Activated CD4-positive, alpha-beta T cell treated with anti-CD3 and anti-CD28 coated beads, Interleukin-2, amount 50 U/mL, for 4 hours (primary cell): ENCODE measurements at places on chromosomes 7 and 10.

DNA sequence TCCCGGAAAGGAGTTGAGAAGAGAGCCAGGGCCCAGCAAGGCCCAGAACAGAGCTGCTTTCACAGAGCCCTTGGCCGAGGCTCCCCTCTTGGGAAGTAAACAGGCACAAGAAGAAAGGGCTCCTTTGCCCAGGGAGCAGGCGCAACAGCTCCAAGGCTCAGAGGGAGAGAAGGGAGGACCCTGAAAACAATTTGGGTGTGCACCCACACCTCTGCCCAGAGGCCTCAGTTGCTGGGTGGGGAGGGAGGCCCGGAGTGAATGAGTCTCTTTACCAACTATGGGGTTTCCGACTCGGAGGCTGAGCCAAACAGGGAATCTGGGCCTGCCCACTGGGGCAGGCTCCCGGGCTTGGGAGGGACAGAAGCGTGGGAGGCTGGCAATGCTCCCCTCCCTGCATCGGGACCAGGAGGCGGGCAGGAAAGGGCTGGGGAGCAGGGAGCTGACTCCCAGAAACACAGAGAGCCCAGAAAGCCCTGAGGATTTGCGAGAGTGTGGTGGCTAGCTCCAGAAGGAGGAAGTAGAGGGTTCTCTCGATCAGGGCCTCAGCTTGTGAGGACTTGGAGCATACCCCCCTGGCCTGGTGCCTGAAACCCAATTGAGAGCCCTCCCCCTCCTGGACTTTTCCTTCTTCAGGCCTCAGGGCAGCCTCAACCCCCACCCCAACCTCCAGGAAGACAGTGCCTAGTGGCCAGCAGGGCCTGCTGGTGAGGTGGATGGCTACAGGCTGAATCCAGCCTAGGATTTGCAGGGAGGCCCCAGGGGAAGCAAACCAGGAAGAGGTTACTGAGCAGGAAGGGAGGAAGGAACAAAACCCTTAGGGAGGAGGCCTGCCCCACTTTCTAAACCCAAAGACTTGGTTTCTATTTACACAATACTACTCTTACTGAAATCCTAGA, 6.2 kb downstream of the C10orf105 start:
- DNase-seq = peak; percentile 24

GRCh38 chr10:36148207-36148606, 506.1 kb upstream of the FZD8 start:
- DNase-seq = no peak

GRCh38 chr10:79420974-79421688, 24.3 kb downstream of the ZCCHC24 start:
- DNase-seq = no peak

DNA sequence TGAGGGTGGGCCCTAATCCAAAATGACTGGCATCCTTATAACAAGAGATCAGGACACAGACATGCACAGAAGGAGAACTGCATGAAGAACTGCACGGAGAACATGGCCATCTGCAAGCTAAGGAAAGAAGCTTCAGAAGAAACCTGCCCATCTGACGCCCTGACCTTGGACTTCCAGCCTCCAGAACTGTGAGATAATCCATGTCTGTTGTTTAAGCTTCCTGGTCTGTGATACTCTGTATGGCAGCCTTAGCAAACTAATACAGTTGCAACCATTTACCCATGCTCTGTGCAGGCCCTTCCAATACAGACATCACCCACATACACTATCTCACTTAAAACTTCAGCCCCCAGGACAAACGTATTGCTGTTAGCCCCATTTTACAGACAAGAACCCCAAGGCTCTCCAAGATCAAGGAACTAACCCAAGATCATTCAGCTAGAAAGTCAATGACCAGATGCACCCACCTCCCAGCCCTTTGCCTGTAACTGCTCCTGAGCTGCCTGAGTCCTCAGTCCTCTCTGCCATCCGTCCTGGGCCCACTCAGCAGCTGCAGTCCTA, 39.7 kb downstream of the DLG5 start:
- DNase-seq = no peak

DNA sequence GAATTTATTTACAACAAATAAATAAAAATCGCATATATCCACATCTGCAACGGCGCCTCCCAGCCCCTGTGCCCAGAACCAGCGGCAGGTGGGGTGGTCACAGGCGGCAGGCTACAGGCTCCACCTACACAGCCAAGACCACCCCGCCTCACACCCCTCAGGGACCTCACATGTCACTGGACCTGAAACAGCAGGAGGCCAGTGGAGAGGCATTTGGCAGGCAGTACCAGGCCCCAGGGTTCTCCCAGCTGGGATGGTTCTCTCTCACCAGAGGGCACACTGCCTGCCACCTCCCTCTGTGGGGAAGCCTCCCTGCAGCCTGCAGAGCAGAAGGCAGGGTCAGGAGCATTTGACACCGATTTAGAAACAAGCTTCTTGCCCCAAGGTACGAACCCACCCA, 81.5 kb downstream of the MAD1L1 start:
- DNase-seq = no peak

DNA sequence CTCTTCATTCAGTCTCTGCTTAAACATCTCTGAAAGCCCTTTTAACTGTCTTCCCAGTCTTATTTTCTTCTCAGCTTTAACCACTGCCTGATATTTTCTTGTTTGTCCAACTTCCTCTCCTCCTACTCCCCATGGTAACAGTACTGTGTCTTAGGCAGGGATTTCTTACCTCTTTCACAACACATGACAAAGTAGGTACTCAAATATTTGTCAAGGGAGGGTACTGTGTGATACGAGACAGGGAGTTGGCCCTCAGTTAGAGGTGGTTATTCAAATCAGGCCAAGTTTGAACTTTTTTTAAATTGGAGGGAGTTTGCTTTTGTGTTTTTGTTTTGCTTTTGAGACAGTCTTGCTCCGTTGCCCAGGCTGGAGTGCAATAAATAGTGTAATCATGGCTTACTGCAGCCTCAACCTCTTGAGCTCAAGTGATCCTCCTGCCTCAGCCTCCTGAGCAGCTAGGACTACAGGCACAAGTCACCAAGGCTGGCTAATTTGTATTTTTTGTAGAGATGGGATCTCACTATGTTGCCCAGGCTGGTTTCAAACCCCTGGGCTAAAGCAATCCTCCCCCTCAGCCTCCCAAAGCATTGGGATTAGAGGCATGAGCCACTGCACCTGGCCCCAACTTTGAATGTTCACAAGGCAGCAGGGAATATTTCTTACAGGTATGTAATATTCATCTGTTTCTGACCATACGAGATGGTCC, 2.5 kb upstream of the KPNA7 start:
- no peak for DNase-seq

GRCh38 chr7:11478882-11479281, 353.1 kb downstream of the THSD7A start:
- no peak for DNase-seq

GRCh38 chr7:55464422-55464821, 99.3 kb downstream of the LANCL2 start:
- no peak for DNase-seq

- DNase-seq = no peak
Measured at GRCh38 chr7:88116235-88116795, 103.5 kb downstream of the SRI start.

GRCh38 chr7:78368771-78369170, 570.2 kb downstream of the PHTF2 start:
- no peak for DNase-seq

- no peak for DNase-seq
Measured at GRCh38 chr7:2281541-2281940, 32.7 kb downstream of the SNX8 start.

- DNase-seq = no peak
Measured at GRCh38 chr7:140688341-140688740, 8.2 kb upstream of the NDUFB2 start.

DNA sequence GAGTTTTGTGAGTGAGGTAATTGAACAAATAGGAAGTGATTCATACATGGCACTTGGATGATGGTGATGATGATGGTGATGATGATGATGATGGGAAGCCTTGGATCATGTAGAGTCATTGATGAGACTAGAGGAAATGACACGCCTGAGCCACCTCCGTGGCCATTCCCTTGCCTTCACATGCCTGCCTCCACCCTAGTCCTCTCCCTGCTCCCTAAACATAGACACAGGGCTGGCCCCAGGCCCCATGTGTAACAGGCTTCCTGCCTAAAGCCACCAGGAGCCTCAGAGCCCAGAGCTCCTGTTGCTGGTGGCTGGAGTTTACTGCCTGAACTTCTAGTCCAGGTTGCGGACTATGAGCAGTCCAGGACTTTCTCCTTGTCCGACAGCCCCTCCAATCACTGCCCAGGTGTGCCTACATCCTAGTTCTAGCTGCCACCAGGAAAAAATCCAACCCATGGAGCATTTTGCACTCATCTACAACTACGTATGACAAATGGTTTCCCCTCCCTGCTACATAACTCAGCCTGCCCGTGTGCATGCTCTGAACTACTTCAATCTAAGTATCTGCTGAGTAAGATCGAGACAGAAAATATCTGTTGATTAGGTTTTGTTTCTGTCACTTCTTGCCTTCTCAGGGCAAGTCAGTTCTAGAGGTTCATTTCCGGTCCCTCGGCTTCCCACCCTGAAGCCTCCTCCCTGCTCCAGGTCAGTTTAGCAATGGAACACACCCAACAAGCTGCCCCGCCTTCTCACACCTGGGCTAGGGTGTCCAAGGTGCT, 35.5 kb upstream of the KDM7A start:
- no peak for DNase-seq

DNA sequence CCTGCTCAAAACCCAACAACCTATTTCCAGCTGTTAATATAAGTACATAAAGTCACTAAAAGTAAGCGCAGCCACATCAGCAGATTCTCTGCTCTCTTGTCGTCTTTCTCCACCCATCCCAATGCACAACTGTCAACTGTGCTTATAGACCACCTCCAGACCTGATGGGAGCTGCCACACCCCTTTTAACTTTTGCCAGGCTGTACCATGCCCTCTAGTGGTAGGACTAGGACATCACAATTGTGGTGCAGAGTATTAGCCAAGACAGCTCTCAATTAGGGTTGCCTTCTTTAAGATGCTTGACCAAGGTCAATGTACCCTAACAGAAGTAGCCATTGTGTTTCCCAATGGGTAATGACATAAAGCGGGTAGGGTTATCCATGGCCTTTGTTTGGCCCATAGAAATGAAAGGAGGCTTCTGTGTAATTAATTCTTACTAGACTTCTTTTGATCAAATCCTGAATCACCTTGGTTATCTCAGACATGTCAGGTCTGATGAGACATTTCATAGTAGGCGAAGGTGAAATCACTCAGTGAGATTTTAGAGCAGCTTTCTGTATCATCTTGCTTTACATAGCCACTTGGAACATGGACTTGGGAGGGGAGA, 68.1 kb downstream of the SCRN1 start:
- DNase-seq = no peak

GRCh38 chr10:132610071-132610701, 72.6 kb downstream of the INPP5A start:
- DNase-seq = no peak

DNA sequence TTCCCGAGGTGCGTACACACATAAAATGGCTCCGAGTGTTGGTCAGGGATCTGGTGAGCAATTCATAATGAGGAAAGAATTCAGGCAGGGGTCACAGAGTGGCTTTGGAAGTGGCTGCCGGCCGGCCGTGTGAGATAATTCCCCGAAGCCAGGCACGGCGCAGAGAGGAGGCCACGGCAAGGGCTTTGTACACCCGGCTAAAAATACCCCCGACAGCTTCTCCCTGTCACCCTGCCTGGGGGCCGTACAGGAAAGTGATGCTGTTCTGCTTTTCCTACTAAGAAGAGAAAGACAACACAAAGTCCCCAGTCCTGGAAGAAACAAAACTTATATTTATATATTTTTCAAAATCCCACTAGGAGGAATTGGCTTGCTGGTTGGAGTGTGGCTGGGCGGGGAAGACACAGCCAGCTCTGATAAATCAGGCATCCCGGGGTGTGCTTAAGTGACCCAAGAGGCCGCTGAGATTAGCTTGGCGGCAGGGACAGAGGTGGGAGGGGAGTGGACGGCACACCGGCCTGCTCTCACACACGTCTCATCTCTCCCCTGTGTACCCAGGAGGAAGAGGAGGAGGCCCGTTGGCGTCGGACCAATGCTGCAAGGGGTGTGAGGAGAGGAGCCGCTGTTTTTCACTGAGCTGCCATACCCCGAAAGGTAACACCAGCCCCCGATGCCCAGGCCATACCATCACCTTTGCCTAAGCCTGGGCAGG, 70.5 kb downstream of the ZMIZ1 start:
- DNase-seq = no peak

- no peak for DNase-seq
Measured at GRCh38 chr10:22976534-22976933, 48.7 kb downstream of the ARMC3 start.

DNA sequence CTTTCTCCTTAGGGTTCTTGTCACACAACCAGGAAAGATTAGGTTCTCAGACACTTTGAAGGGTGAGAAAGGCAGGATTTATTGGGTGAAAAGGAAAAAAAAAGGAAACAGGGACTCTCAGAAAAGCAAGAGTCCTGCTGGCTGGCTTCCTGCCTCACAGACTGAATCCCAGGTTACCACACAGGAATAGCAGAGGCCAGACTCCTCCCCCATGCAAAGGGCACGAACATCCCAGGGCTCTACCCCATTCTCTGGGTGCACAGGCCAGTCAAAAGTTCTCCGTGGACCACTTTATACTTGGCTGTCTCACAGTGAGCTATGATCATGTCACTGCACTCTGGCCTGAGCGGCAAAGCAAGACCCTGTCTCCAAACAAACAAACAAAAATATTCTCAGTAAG, 42.6 kb downstream of the HOXA1 start:
- DNase-seq = no peak

DNA sequence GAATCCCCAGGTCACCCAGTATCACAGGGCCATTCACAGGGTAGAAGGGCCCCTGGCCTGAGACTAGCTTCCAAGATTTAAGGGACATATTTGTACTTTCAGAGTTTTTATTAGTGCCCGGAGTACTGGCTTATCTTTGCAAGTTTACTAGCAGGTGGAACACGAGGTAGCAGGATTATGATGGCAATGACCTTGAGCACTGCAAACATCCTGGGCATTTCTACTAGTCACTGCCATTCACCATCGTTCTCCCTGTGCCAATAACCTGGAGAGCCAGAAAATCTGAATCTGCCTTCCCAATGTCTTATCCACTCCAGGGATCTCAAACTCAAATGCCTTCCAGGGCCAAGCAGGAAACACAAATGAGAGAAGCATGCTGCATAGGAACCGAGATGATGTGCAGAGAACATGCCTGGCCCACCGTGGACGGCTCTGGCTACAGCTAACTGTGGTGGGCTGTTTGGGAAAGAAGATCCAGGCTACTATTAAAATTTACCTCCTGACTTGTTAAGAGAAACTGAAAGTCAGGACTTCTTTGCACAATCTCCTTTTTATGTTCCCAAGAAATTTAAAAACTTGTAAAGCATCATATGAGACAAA, 16.7 kb downstream of the FAM53B start:
- no peak for DNase-seq
